Bone marrow (tissue), 2 donors: ENCODE measurements at places on chromosomes 16 and 17.

DNA sequence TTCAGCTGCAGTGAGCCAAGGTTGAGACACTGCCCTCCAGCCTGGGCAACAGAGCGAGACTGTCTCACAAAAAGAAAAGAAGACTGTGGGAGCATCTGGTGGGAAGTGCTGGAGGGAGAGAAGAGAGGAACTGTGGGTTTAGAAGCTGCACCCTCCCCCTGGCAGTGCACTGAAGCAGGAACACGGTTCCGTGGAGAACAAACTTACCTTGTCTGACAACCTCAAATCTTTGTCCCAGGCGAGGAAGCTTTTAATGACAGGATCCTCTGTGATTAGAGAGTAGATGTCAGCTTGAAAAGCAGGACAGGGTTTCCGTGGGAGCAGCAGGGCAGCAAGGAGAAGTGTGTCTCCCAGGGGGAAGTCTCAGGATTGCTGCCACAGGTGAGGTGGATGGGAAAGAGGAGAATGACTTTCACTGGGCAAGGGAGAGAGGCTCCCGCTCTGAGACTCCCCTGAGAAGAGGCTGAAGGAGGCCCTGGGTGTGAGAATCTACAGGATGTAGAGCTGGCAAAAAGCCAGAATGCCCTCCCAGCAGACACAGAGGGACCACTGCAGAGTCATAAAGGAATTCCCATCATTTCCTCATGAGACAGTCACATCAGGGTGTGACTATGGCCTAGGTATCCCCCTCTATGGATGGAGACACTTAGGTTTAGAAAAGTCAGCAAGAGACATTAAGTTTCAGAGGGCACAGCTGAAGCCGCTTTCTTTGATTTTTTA lies 22.9 kb downstream of the PRR11 start:
- DNase-seq: no peak

DNA sequence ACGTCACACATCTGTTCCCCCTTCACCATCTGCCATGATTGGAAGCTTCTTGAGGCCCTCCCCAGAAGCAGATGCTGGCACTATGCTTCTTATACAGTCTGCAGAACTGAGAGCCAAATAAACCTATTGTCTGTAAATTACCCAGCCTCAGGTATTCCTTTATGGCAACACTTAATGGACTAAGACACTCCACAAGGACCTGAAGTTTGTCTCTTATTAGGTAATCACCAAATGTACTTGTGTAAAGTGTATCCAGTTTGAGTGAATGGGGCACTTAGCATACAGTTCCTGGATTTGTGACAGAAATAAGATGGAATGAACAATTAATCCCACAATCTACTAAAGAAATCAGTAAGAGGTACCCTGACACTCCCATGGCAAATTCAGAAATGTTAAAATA lies 105.3 kb downstream of the SLC39A11 start:
- DNase-seq: no peak

DNA sequence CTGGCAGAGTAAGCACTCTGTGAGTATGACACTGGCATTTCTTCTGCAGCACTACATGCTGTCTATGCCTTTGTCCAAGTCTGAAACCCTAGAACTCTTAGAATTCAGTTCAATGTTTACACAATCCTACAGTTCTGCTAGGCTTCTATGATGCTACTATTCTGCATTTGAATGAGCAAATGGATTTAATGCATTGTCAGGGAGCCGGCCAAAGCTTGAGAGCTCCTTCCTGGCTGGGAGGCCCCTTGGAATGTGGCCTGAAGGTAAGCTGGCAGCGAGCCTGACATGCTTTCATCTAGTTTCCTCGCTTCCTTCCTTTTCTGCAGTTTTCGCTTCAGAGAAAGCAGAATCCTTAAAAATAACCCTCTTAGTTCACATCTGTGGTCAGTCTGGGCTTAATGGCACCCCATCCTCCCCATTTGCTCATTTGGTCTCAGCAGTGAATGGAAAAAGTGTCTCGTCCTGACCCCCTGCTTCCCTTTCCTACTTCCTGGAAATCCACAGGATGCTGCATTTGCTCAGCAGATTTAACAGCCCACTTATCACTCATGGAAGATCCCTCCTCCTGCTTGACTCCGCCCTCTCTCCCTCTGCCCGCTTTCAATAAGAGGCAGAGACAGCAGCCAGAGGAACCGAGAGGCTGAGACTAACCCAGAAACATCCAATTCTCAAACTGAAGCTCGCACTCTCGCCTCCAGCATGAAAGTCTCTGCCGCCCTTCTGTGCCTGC lies at the start of gene CCL2:
CCL2 (plus strand) TSS at position 635 of the 730 bp plus-strand sequence; CDS start at position 700, 65 bp downstream.
- DNase-seq: no peak

DNA sequence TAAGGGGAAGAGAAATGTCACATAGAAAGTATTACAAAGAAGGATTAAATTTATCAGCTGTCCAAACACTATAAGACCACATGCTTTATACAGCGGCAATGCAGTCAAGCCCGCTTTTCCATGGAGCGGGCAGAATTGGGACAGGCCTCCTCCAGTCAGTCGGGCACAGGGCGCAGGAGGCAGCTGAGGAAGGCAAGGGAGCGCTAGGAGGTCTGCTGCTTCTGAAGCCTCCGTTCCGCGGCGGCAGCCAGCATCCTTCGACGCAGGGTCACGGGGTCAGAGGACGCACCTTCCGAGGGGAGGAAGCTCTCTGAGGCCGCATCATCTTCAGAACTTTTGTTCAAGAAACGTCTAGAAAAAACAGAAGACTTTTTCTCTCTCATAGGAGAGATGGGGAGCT lies 62.6 kb downstream of the AMFR start:
- no peak for DNase-seq

DNA sequence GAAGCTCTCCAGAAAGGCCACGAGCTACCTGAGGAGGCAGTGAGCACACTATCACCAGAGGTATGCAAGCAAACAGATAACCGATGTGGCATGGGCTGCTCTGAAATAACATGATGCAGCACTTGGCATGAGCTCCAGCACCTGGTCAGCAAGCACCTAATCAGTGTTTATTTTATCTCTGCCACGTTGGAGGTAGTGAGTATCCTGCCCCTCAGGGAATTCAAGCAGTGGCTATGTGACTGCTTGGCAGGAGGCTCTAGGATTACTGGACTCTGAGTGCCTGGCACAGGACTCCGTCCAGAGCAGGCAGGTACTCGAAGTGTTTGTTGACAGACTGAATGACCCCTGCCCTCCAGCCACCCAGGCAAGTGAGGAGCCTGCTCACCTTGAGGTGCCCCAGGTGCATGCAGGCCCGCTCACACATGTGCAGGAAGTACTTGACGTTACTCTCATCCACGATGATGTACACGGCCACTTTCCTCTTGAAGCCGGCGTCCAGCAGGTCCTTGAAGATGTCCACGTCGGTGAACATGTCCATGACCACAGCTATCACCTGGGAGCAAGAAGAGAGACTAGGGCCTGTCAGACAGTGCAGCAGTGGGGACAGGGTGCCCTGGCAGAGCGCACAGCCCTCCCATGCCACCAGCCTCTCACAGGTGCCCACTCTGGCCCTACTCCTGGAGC lies 16.6 kb downstream of the FAM83G start:
- no peak for DNase-seq

DNA sequence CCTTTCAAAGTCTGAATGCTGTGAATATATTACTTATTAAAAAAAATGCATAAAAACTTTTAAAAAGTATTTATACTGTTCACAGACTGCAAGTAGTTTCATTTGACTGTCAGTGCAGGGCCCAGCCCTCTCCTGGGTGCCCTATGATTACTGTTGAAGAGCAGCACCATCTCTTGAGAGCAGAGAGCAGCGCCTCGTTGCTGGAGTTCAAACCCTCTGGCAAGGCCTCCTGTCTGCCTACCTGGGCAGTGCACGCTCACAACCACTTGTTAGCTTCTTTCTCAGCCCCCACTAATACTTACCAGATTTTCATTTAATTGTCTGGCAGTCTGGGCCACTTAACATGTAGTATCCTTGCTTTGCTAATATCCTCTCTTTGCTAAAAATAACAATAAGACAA lies 233.4 kb downstream of the PHKB start:
- no peak for DNase-seq
